ENCODE measurements at places on chromosomes 5 and 9. TPM values are rescaled to one million over a fixed set of nuclear protein-coding genes. Genes with fewer than 3 reads are reported as not detected.

Gene POLE3
- total RNA-seq, result 125 TPM

Gene MAMDC2
- total RNA-seq, result not detected

Gene EPB41L4B
- 1.4 TPM for total RNA-seq

Gene CCL28
- total RNA-seq, result not detected

Gene CCDC107
- total RNA-seq, result 7.9 TPM

Gene ZNF483
- 0.21 TPM for total RNA-seq

Gene ADRB2
- total RNA-seq, result 1.2 TPM

- no peak for DNase-seq
These were observed 393.7 kb downstream of the CDK5RAP2 start for GRCh38 chr9:120186276-120186675.

DNA sequence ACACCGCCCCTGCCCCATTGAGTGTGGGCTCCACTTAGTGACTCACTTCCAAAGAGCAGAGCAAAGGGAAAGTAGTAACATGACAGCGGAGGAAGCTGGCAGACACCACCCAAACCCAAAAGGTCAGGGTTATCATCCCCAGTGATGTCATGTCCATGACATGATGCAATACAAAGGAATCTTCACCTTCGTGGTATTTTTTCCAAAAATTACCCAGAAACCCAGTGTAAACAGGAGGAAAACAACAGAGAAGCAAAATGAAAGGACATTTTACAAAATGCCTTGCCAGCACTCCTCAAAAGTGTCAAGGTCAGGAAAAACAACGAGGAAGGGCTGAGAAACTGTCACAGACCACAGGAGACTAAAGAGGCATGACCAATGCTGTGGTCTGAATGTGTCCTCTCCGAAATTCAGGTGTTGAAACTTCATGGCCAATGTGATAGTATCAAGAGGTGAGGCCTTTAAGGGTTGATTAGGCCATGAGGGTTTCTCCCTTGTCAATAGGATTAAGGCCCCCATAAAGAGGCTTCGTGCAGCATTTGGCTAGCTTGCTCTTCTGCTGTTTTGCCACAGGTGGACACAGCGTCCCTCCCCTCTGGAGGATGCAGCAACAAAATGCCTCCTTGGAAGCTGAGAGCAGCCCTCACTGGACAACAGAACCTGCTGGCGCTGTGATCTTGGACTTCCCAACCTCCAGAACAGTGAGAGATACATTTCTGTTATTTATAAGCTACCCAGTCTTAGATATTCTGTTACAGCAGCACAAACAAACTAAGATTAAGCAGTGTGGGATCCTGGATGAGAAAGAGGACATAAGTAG lies 30.5 kb upstream of the MED10 start:
- DNase-seq, result no peak

- DNase-seq, result no peak
These were observed 395.1 kb downstream of the CETN3 start for GRCh38 chr5:90014420-90014819.

GRCh38 chr5:145347026-145347616 lies 488.0 kb downstream of the PRELID2 start:
- peak; percentile 51 for DNase-seq

DNA sequence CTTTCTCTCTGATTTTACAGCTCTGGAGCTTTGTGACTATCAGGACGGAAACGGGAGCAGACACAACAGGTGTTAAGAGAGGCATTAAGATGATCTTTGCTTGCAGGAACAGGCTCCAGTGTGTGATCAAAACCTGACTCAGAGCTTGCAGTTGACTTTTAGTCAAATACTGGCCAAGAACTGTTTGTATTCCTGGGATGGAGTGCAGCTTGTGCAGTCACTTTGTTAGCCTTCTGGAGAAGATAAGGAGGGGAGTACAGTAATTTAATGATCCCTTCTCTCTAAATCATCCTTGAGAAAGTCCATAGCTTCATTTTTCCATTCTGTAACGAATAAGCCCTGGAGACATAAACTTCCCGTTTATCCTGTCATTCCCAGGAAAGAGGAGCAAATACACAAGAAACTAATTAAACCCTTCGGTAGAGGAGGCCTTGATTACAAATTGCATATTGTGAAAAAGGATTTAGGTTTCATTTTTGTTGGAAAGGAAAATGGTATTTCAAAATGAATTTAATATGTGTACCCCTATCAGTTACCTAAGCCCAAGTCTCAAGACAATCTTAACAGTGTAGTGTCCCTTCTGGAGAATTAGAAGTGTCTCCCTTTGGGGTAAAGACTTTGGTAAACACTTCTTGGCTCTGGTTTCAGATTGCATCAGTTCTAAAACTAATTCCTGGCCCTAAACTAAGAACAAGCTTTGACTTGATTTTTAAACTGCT lies 3.1 kb upstream of the STOM start:
- no peak for DNase-seq

DNA sequence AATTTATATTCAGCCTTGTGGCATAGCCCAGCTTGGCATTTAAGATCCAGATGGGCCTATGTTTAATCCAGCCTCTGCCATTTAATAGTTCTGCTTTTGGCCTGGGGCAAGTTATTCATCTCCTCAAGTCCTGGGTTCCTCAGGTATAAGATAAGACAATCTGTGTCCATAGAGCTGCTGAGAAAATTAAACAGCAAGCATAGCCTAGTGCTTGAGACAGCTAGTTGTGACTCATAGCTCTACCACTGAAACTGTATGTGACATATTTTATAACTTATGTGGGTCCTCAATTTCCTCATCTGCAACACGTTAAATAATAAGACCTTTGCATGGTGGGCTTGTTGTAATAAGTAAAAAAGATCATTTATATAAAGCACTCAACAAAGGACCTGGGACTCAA lies 53.3 kb upstream of the ATP10B start:
- DNase-seq, result no peak

GRCh38 chr5:65198456-65199120 lies 283.1 kb downstream of the ADAMTS6 start:
- peak; percentile 74 for DNase-seq

DNA sequence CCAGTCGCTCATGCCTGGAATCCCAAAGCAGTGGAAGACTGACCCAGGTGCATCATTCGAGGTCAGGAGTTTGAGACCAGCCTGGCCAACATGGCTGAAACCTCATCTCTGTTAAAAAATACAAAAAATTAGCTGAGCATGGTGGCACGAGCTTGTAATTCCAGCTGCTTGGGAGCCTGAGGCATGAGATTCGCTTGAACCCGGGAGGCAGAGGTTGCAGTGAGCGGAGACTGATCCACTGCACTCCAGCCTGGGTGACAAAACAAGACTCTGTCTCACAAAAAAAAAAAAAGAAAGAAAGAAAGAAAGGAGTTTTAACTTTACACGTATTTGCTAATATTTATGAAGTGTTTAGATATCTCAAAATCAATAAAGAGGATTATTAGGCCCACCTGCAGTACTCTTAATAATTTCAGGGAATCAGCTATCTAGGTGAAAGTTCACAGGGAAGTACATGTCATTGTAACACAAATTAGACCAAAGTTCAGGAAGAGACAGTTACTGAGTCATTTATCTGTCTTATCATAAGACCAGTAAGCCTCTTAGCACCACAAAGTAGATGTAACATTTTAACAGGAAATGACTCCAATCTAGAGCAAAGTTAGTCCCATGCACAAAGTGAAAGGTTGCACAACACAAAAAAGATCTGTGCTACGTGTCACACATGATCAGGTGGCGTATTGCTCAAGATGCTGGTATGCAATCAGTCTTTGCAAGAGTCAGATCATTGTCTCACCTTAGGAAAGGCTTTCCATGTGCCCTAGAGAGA lies 34.1 kb upstream of the PLIN2 start:
- DNase-seq, result peak; percentile 91

All from H4 (cell line).